ENCODE measurements at places on chromosomes 11 and 22. TPM values are rescaled to one million over a fixed set of nuclear protein-coding genes. Genes with fewer than 3 reads are reported as not detected.

The SEPTIN5 gene
- total RNA-seq = 17.0 TPM

The ACR gene
- not detected for total RNA-seq

The ZC3H12C gene
- total RNA-seq = 30.4 TPM

The OR51E2 gene
- total RNA-seq = 0.22 TPM

The OR52N4 gene
- total RNA-seq = not detected

The CREB3L1 gene
- total RNA-seq = 68.6 TPM
